ENCODE measurements at places on chromosomes 12 and 14.
A peak's percentile ranks its signal among the peaks of the same experiment; 100 is the strongest.

DNA sequence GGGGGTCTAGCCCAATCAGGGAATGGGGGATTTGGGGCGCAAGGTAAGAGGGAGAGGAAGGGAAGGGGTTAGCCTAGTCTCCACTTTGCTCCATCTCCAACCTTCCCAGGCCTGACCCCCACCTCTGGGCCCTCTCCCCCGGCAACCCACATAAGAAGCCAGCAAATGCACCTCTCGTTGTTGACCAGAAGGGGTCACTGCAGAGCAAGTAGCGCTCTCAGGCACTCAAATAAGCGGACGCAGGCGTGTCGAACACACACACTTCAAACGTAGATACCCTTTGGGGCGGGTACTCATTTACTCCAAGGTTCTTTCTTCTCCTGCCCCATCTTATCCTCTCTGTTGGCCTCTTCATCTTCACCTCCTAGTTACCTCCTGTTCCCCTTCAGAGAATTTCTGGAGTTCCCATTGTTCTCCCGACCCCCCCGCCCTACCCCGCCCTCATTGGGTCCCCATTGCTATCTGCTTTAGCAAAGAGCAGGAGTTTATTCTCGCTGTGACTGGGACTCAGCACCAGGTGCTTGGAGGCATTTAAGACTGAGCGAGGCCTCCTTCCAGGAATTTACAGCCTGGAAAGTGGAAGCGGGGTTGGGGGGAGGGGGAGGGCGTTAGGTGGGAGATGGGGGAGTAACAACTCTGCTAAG is 1.5 kb upstream of the SRRM4 start:
- DNase-seq, result no peak

DNA sequence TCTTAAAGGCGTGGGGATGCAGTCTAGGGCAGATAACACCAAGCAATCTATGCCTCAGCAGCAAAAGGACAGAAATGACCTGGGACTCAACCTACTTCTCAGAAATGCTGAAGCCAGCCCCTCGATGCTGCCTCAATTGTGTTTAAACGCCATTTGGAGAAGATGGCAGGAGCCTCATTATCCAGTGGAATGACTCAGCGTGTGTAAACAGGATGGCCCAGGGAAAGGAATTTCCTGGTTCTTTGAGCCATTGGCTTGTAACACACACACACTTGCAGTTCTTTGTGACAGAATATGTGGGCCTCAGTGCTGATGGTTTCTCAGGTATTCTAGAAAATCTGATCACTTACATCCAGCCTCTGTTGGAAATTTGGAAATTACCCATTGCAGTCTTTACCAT is 154.3 kb downstream of the NTF3 start:
- DNase-seq, result no peak

DNA sequence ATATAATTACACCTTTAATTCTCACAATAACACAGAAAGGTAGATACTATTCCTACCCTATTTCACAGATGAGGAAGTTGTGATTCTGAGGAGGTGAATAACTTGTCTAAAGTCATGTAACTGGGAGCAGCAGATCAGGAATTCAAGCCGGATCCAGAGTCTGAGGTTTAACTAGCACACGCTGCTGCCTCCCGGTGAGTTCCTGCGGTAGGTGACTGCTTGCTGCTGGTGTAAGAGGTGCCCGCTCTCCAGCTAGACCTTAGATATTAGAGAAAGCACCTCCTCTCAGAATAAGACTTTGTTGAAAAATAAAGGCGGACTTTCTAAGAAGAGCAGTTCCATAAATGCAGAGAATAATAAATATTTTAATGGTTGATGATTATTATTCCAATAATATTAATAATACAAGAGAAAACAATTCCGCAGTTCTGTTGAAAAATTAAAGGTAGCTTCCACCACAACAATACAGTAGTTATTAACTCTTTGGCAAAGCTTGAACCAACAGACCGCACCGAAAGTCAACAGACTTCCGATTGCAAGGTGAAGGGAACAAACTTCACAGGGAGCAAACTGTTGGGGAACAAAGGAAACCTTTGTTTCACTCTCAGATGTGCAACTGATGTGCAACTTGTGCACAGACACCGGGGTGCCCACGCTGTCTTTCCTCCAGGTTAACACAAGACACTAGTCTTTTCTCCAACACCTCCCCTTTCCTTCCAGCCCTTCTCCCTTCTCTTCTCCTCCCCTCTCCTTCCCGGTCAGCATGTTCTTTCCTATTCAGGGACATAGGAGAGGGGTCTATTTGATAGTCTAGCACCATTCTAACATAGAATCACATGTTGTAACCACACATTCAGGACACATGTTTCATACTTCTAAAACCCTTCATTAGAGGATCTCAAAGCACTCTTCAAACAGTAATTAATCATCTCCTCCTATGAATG is 73.2 kb upstream of the EGLN3 start:
- no peak for DNase-seq

DNA sequence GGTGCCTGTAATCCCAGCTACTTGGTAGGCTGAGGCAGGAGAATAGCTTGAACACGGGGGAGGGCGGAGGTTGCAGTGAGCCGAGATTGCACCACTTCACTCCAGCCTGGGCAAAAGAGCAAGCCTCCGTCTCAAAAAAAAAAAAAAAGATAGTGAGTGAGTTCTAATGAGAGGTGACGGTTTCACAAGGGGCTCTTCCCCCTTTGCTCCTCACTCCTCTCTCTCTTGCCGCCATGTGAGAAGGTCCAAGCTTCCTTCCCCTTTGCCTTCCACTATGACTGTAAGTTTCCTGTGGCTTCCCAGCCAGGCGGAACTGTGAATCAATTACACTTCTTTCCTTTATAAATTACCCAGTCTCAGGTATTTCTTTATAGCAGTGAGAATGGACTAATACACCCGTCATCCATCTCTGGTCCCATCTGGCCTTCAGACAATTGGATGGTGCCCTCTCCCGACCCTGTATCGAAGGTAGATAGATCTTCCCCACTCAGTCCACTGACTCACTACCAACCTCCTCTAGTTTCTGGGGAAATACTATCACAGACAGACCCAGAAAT is 27.0 kb upstream of the RCOR1 start:
- no peak for DNase-seq

DNA sequence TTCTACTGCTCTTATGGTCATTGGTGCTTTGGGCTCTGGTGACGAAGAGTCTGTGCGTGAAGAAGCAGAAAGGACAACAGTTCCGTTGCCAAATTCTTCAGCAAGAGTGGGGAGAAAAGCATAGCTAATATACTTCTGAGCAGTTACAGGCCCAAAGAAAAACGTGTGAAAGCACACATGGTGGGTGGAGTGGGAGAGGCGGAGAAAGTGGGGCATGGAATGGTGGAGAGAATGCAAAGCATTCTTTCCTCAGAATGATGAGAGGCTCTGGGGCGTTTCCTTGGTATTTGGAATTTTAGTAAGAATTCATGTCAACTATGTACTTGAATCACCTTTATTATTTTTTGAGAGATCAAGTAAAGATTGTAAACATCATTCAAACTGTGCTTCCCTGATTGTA is 396.1 kb downstream of the NAV3 start:
- DNase-seq, result no peak

DNA sequence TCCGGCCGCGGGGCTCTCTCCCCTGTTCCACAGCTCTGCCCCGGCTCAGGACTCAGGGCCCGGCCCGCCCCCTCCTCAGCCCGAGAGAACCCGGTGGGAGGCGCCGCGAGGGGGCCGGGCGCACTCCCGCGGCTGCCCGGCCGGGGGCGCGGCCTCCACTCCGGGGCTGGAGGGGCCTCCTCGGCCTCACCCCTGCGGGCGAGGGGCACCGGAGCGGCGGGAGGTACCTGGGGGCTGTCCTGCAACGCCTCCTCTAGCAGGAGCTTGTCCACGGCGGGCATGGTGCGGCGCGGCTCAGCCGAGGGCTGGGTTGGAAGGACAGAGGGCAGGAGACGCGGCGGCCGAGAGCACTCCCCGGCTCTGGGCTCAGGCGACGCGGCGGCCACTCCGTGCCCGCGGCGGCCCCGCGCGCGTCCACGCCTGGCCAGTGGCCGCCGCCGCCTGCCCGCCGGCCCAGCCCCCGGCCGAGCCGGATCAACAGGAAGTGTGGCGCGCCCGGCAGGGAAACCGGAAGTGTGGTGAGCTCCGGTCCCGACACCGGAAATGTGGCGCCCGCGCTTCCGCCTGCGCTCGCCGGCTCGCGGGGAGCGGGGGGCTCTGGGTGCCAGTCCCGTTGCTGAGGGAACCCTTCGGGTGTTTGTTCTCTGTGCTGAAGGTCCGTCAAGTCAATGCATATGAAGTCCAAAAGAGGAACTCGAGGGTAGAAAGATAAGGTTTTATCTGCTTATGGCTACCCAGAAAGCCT is at the start of gene APPL2:
TSS of gene APPL2 (minus strand) at position 443 of the 745 bp plus-strand sequence. CDS start at position 281, 162 bp downstream.
- DNase-seq, result peak; percentile 76

DNA sequence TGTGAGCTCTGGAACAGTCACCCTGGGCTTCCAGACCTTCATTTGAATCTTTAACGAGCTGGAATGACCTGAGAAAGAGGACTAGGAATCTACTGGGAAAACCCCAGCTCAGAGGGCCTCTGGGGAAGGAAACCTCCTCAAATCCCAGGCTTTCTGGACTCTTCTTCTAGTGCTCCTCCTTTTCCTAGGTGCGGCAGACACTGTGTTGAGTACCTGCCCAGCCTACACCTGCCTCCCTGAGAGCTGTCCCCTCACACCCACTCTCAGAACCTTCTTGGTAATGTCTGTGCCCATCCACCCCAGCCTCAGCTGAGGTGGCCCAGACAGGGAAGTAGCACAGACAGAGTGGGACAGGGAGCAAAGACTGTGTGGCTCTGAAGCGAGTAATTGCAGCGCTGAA is 47.9 kb upstream of the TMEM263 start:
- no peak for DNase-seq

Data from stimulated activated CD8-positive, alpha-beta memory T cell treated with anti-CD3 and anti-CD28 coated beads, Interleukin-7, amount 100 ng/mL, for 1 hour (primary cell).